ENCODE measurements at places on chromosomes 4 and X. TPM values are rescaled to one million over a fixed set of nuclear protein-coding genes. Genes with fewer than 3 reads are reported as not detected.

PRRG1 gene
- 23.2 TPM for polyA plus RNA-seq

RASL11B gene
- 39.6 TPM for polyA plus RNA-seq

WDR17 gene
- polyA plus RNA-seq, result 15.2 TPM

TCP11X2 gene
- polyA plus RNA-seq, result 0.19 TPM

ADRA2C gene
- 11.7 TPM for polyA plus RNA-seq
